ENCODE measurements at places on chromosomes 3 and 15. TPM values are rescaled to one million over a fixed set of nuclear protein-coding genes. Genes with fewer than 3 reads are reported as not detected.
A peak's percentile ranks its signal among the peaks of the same experiment; 100 is the strongest.

TPRG1 gene
- total RNA-seq, result 0.81 TPM

TRIM42 gene
- total RNA-seq, result not detected

ISG20 gene
- total RNA-seq, result 0.75 TPM

CCRL2 gene
- not detected for total RNA-seq

CNBP gene
- 312 TPM for total RNA-seq

ATP13A4 gene
- total RNA-seq, result not detected

FRMD4B gene
- total RNA-seq, result 6.0 TPM

APOD gene
- total RNA-seq, result not detected

DNA sequence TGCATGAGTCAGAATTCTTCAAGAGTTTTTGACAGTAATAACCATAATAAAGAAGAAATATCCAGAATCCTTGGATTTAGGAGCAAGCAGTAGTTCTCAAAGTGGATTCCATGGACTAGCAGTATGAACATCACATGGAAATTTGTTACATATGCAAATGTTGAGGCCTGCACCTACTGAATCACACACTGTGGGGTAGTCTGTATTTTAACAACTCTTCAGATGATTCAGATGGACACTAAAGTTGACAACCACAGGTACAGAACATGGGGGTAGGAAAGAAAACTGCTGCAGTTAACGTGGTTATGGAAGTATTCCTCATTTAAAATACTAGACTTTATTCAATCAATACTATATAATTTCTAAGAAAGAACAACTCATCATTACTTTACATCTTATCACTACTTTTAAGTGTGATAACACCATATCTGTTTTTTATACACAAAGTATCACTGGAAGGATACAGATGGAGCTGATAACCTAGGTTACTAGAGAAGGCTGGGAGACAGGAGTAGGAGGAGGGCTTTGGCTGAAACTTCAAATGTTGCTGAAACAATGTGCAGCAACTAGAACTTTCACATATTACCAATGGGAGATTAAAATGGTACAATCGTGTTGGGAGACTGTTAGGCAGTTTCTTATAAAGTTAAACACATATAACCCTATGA is 11.7 kb downstream of the NEDD4 start:
- DNase-seq, result no peak

GRCh38 chr3:87069971-87070370 is 79.0 kb upstream of the VGLL3 start:
- DNase-seq, result no peak

DNA sequence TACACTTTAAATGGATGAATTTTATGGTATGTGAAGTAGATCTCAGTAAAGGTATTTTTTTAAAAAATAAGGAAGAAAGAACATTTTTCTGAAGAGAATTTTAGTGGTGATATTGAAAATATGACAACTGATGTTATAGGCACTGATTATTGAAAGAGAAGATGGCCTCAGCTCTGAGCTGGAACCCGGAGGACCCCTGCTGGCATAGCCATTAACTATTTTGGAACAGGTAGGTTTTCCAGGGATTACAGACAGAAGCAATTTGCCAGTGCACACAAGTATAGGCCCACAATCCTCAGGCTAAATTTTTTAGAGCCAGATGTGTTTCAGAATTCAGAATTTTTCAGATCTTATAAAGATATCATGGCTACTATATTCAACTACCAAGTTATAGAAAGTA is 315.9 kb upstream of the GPR149 start:
- no peak for DNase-seq

DNA sequence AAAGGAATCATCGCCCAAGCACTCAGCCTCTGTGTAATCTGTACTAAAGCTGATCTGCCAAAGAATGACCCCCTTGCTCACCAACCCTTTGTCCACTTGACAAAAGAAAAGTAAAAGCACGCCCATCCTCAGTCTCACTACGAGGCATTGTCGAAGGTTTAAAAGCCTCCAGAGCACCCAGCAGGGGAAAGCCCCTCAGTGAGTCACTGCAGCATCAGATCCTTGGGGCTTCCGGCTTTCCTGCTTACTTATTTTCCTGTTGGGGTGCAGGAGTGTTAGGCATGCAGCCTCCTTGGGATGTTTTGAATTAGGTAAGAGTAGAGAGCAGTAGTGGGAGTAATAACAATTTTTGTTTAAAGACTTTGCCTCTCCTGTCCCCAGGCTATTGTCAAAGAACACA is 216.1 kb downstream of the MTHFS start:
- peak; percentile 47 for DNase-seq

GRCh38 chr3:10552631-10552943 is 47.2 kb upstream of the ATP2B2 start:
- no peak for DNase-seq

DNA sequence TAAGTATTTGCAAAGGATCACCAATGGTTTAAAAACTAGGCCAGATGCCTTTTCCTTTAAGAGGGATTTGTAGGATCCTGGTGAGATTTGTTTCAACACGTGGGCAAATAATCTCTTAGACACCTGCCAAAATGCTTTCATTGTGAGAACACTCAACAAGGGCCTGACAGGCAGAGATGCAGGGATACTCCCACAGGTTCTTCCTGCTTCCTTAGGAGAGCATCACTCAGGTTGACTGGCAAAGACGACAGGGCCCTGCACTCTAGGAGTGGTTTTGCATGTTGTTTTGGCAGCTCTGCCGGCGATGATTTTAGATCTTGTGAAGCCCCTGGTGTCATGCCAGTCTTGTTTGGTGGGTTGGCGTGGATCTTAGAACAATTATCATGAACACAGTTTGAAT is 184.5 kb downstream of the NR1D2 start:
- no peak for DNase-seq

DNA sequence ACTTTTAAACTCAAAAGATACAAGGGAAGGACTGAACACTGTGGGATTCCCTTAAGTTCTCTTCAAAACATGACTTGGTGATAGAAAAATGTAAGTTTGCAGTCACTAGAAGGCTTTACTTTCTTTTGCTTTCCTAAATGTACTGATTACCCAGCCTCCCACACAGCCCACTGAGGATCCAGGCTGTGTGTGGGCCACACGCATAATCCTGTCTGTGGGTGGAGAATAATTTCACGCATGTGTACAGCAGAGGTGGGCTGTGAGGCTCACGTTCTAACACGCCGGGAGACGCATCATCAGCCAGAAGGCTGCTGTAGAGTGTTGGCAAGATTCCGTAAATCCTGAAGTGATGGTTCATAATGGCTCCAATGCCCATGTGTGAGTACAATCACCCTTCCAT is 165.5 kb downstream of the CLSTN2 start:
- no peak for DNase-seq

- DNase-seq, result no peak
These were observed 76.3 kb downstream of the DTWD1 start for GRCh38 chr15:49697121-49697520.

GRCh38 chr3:52415800-52416199 is 29.1 kb downstream of the SEMA3G start:
- DNase-seq, result no peak

DNA sequence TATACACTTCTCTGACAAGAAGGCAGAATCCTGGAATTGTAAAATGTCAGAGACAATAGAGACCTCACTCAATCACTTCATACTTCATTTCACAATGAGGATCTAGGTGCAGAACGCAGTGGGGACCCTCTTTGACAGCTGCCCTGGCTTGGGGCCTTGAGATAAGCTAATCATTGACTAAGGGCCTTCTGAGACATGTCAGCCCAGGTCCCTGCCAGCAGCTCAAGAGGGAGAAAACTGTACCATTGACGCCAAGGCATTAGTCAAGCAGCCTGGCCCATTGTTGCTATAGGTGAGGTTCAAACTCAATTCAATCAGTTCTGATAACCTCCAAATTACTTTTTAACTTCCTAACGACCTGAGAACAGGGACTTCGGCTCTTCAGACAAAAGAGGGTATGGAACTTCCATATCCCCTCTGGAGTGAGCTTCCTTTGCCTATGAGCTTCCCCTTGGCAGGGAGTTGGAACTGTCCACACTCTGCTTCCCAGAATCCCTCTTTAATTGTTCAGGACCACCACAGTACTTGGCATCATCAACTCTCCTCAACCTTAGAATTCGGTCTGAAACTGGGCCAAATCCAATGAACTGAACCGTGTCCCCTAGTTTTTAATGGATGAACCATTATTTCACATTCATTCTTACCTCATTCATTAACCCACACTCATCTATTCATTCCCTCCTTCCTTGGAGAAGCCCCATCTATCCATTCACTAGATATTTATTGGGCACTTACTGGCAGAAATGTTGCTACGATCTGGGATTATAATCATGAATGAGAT is 1.5 kb upstream of the CYP8B1 start:
- no peak for DNase-seq

DNA sequence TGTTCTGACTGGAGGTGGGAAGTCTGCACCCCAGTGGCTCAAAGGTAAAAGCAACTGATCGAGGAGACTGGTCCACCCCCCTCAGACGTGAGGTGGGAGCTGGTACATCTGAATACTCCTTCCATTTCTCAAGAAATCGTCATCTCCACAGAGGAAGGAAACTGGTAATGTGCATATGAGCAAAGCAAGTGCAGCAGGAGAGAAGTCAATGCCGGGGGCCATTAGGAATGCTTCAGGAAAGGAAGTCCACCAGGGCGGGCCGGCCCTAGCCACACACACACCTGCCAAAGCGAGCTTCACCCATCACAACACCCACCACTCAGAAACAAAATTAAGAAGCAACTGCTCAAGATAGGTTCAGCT is 8.5 kb downstream of the TBC1D2B start:
- no peak for DNase-seq

- no peak for DNase-seq
These were observed 248.4 kb upstream of the CMC1 start for GRCh38 chr3:27993051-27993450.

- DNase-seq, result no peak
These were observed 304.6 kb upstream of the TBC1D5 start for GRCh38 chr3:18047052-18047451.

- DNase-seq, result no peak
These were observed 41.0 kb upstream of the CMSS1 start for GRCh38 chr3:99776516-99777209.

DNA sequence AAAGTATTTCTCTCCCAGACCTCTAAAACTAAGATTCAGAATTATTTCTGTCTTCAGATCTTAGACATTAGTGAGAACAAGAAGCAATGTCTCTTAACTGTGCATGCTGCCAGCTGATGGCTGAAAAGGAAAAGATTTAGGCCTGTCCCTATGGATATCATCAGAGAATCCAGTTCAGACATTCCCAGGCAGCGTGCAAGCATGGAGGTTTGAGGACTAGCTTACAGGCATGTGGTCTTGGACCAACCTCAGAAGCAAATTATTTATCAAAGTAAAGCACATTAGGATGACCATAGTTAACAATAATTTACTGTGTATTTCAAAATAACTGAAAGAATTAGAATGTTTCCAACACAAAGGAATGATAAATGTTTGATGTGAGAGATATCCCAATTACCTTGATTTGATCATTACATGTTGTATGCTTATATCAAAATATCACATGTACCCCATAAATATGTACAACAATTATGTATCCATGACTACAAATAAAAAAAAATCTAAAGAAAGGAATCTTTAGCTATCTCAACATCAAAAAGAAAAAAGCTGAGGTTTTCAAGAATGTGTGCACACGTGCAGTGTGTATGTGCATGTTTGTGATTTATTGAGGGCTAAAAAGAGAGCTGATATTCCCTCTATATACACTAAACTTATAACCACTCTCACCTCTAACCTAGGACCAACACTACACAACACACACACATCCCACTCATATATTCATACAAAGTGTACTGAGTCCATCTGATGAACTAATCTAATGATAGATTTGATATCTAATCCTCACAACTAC is 108.9 kb upstream of the THBS1 start:
- no peak for DNase-seq

- no peak for DNase-seq
These were observed 1.4 kb upstream of the ACP3 start for GRCh38 chr3:132315851-132316250.

- DNase-seq, result no peak
These were observed 10.2 kb downstream of the PLSCR5 start for GRCh38 chr3:146594843-146595482.

GRCh38 chr15:29968895-29969561 is 113.7 kb upstream of the GOLGA8J start:
- DNase-seq, result no peak

DNA sequence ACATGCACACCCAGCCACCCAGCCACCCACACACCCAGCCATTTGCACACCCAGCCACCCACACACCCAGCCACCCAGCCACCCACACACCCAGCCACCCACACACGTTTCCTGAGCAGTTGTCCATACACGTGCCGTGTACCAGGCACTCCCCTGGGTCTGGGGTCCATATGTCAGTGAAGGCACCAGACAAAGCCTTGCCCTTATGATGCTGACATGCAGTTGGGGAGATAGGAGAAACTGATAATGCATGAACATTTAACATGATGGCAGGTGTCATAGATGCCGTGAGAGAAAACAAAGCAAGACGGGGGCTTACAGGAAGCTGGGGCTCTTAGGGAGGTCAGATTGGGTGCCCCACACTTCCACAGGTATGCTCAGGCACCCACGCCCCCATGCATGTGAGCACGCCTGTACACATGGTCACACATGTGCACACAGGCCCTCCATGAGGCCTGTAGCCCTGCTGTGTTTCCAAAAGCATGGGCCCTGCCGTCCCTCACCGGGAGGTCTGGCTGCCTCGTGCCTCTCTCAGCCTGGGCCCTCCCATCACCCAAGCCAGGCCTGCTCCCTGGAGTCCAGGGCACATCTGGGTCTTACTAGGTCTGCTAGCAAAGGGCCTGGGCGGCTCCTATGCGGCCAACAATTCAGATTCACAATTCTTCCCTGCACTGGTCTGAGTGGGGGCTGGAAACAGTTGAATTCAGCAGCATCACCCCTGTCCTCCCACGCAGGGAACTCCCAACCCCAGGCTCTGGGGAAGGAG is 3.6 kb upstream of the DNAJB8 start:
- no peak for DNase-seq

- no peak for DNase-seq
These were observed 107.8 kb downstream of the ADAM10 start for GRCh38 chr15:58641660-58642059.

- no peak for DNase-seq
These were observed 49.0 kb upstream of the EPHB3 start for GRCh38 chr3:184512621-184513020.

DNA sequence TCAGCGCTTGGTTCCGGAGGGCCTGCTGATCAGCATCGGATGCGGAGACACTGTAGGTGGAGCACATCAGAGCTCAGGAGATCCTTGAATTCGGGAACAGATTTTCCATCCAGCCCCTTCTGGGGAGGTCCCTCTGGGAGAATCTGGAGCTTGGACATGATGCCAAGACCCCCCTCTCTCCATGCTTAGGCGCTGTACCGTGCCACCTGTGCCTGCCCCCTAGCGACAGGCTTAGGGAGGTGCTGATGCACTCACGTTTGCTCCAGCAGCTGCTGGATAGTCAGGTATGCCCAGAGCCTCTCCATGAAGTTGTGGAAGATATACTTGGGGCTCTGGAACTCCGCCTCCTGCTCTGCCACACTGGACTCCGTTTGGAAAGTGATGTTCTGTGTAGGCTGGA is 9.7 kb downstream of the ITIH4 start:
- no peak for DNase-seq

DNA sequence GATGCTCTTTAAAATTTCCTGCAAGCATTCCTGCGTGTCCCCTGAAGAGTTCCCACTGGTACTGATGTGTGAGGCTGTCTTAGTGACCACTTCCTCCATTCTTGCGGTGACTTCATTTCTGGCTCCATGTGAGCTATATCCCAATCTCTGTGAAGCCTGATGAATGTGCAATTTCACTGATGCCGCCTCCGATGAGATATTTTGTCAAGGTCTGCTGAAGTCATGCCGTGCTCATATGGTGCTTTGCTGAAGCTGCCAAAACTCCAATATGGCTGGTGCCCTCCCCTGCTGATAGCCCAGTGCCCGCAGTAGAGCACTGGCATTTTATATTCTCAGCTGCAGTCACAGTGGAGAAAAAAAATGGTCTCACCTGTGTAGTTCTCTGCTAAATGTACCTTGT is 271.5 kb downstream of the EFHB start:
- no peak for DNase-seq
